ENCODE measurements at places on chromosomes 11 and 22.

DNA sequence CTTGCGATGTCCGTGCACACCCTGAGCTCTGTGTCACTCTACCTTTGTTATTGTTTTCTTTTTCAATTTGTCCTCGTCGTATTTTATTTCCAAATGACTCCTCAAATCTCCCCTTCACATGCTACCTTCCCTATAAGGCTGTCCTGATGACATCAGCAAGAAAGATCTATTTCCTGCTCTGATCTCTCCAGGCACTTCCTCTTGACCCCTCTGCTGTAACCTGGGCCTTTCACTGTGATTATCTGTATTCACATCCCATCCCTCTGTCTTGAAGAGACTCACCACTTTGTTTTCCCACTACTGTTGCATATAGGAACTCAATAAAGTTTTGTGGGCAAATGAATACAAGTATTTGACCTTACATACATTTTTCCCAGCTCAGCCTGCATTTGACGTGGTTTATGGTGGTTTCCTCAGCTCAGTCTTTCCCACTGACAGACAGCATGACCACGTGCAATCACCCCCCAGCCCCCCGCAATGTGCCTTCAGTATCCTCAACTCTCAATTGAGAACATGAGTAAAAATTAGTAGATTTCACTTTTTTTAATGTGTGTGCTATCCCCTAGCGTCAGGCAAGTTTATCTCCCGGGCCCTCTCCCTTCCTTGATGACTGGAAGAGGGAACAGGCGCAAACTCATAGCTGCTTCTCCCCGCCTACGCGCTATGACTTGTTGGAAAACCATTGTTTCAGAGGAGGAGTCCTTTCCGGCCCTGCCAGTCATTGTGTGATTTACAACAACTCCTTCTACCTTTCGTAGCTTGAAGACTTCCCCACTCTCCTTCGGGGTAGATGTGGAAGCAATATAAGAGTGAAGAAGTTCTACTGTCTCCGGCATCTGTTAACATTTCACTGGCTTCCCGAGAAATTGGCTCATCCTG, 498.5 kb downstream of the NTM start:
- DNase-seq = no peak

DNA sequence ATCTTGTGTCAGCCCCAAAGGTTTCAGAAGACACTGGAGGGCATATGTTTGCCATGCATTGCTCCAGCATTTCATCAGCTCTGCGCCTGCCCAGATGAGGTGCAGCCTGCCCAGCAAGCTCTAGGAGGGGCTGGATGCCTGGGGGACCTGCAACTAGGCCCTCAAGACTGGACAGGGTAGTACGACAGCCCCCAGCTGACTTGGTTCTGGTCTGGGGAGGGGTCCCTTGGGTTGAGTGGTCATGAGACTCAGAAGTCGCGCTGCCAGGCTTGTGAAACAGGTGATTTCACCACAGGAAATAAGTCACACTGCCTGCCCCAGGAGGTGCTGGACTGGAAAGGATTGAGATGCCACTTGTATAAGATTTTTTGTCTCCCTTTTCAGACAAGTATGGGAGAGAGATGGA, 23.4 kb downstream of the TPBGL start:
- DNase-seq = no peak

DNA sequence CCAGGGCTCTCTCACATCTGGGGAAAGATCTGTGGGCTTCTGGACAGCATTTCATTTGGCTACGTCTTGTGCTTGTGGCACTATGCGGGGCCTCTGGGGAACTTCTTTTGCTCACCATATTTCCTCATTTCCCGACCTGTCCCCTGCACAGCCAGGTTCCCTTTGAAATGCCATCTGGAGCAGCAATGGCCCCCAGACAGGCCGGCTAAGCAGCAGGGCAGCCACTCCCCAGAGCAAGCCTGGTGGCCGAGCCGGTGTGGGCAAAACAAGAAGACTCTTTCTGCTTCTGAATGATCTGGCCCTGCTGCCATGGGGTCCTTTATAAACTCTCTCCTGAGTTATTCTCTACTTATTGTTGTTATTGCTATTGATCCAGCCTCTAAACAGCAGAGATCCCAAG, 190.7 kb upstream of the NECTIN1 start:
- DNase-seq = no peak

GRCh38 chr22:33242078-33242477, 183.9 kb upstream of the SYN3 start:
- no peak for DNase-seq

- DNase-seq = no peak
Measured at GRCh38 chr22:21766691-21767462, 31.3 kb upstream of the YPEL1 start.

GRCh38 chr11:99687320-99687719, 666.6 kb downstream of the CNTN5 start:
- no peak for DNase-seq

DNA sequence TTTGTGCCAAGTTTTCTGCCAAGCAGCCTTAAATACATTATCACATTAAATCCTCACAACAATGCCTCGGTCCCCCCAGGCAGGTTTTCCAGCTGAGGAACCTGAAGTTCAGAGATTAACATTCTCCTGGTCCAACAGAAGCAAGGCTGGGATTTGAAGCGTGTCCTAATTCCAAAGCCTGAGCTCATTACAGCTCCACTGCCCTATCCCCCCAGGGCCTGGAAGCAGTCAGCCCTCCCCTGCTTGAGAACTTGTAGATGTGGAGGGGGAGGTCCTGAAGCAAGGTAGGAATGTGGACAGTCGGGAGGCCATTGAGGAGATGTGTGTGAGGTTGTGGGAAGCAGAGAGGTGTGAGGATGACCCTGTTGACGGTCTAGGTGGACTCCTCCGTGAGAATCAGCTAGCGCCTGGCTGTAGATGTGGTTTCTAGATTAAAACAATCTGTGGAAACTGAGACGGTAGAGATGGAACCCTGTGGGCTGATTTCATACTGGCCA, 8.1 kb downstream of the GRAMD1B start:
- no peak for DNase-seq
